ENCODE measurements at places on chromosomes 7 and 10. TPM values are rescaled to one million over a fixed set of nuclear protein-coding genes. Genes with fewer than 3 reads are reported as not detected.

Gene CADPS2
- 69.4 TPM for total RNA-seq

Gene STEAP1
- 27.6 TPM for total RNA-seq

Gene STRIP2
- total RNA-seq, result 2.7 TPM

Gene NRP1
- 178 TPM for total RNA-seq

Gene APBB1IP
- total RNA-seq, result 0.17 TPM

Gene CACNB2
- not detected for total RNA-seq

Gene DKK1
- 18.6 TPM for total RNA-seq

Gene PRSS37
- not detected for total RNA-seq

Gene BAMBI
- 2.4 TPM for total RNA-seq

Gene PDE1C
- total RNA-seq, result 1.2 TPM

Gene WEE2
- total RNA-seq, result not detected

Gene C10orf105
- under 0.01 TPM for total RNA-seq

Gene CCDC71L
- 99.6 TPM for total RNA-seq

Gene FOXI2
- total RNA-seq, result not detected

All from dermis blood vessel endothelial cell (primary cell).